AG10803 (cell line): ENCODE measurements at places on chromosomes 16 and 17.

DNA sequence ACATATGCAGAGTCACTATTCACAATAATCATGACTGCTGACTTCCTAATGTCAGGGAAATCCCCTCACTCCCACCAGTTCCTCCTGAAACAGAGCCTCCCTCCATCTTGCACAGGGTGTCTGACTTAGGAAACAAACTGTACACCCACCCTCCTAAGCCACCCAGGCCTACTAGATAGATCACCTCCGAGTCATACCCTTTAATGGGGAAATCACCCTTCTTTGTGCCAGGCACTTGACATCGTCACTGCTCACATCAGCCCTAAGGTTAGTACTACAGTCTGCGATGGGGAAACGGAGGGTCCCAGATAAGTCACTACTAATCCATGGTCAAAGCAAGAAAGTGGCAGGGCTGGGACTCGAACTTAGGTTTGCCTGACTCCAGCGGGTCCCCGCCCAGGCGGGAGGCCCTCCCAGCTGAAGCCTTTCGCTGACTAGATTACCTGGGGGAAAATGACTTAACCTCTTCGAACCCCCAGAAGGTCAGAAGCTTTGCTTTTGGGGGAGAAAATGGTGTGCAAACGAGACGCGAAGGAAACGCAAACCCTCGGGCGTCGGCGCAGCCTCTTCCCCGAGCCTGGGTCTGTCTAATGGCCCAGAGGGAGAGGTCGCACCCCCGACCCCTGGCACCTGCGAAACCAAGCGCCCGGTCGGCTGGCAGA, 3.4 kb upstream of the MLLT6 start:
- peak; percentile 29 for DNase-seq

DNA sequence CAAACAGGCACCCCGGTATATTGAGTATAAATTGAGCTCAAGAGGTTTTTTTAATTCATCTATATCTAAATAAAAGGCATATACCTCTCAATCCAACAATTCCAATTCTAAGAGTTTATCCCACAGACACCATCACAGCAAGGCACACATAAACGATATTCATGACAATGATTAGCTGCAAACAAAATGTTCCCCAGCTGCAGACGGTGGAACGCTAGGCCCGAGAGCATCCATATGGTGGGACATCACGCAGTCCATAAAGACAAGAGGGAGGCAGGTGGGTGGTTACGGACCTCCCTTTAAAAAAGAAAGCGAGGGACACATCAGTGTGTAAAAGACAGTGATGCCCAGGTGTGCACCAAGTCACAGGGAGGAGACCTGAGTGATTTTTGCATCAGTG, 28.1 kb downstream of the MEAK7 start:
- DNase-seq: no peak

DNA sequence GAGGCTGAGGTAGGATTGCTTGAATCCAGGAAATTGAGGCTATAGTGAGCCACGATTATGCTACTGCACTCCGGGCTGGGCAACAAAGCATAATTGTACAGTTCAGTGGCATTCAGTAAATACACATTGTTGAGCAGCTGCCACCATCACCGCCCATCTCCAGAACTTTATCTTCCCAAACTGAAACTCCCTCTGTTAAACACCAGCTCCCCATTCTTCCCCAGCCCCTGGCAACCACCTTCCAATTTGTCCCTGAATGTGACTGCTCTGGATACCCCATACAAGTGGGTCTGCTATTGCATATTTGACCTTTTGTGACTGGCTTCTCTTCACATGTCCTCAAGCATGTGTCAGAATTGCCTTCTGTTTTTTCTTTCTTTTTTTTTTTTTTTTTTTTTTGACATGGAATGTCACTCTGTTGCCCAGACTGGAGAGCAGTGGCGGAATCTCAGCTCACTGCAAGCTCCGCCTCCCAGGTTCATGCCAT, 2.9 kb downstream of the RPL38 start:
- DNase-seq: no peak

DNA sequence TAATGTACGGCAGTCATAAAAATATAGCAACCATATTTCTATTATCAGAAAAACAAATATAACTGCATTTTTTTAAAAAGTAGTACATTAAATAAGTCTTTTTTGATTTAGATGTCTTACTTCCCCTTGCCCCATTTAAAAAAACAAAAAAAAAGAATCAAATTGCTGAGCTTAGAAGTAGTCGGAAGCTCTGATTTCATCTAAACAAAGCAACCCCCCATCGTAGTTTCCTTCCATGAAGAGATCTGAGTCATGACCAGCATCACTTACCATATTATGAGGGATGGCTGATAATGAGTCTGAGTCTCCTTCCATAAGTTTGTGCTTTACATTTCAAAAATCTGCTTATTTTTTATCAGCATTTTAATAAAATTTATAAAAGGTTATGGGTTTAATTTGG, 86.2 kb downstream of the ITFG1 start:
- DNase-seq: no peak

DNA sequence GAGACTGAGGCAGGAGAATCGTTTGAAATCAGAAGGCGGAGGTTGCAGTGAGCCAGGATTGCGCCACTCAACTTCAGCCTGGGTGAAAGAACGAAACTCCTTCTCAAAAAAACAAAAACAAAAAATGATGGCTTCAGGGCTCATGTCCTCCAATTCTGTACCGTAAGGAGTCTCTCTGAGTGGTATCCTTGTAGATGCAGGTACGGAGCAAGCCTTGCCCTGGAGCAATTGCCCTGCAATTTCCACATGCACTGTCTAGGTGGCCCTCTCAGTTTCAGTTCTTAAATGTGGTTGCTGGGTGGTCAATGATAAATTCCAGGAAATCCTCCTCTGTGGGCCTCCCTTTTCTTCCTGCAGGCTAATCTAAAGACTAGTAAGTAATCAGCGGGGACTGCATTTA, 10.6 kb downstream of the TMEM238L start:
- DNase-seq: no peak

DNA sequence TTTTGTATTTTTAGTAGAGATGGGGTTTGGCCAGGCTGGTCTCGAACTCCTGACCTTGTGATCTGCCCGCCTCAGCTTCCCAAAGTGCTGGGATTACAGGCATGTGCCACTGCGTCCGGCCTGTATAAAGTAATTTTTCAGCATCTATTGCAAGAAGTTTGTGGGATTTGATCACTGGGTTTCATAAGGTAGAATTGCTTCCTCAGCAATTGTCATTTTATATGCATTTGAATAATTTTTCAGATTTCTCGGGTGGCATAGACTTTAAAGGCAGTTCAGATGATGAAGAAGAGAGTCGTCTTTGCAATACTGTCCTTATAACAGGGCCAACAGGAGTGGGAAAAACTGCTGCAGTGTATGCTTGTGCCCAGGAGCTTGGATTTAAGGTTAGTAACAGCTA, 37.0 kb downstream of the TEFM start:
- DNase-seq: no peak

DNA sequence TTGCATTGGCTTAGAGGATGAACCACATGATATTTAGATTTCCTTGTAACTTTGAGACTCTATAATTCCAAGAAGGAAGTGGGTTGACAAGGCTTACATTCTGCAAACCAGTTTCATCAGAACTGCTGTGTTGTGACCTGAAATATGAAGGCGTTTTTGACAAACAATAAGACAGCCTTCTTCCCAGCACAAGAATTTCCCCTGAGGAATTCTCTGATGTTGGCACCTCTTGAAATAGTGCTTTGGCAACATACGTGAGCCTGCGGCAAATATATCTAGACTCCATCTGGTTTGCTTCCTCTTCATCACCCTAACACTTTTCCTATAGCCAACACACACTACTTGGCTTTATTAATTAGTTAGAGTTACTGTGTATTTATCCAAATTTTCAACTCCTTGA, 585.5 kb upstream of the SOX9 start:
- DNase-seq: peak; percentile 33

DNA sequence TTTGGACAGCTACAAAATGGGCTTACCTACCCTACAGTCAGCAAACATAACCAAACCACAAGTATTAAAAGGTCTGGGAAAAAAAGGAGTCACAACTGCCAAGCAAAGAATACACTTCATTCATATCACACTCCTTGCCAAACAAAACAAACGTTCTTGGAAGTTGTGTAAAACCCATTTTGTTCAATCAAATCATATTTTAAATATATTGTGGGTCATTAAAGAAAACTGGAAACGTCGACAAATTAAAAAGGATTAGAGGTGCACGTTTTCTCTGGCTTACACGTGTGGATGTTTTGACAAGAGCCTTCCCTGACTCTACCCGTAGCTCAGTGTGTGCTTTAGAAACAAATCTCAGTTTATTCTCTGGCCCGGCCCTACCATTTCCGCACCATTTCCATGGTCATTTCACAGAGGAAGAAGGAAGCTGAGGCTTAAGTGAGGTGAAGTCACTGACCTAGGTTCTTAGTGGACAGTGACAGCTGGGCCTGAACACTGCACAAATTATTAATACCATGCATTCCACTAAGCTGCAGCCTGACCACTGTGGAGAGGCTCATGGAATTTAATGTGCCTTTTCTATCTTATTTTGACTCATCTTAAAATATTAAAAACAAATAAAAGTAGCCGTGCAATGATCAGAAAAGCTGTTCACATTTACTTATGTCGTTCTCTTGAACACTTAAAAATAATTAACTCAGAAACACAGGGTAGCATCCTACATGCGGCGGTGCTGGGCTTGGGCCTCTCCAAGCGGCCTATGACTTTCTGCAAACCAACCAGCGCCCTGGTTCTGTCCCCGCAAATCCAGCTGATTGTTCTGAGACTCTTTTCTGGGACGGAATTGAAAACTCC, 968 bp downstream of the CEP112 start:
- DNase-seq: peak; percentile 56

GRCh38 chr17:38333635-38334295, 10.0 kb downstream of the GPR179 start:
- no peak for DNase-seq

GRCh38 chr17:17947966-17948365, 24.2 kb downstream of the TOM1L2 start:
- no peak for DNase-seq

GRCh38 chr16:54482892-54483574, 196.4 kb upstream of the IRX3 start:
- DNase-seq: no peak

DNA sequence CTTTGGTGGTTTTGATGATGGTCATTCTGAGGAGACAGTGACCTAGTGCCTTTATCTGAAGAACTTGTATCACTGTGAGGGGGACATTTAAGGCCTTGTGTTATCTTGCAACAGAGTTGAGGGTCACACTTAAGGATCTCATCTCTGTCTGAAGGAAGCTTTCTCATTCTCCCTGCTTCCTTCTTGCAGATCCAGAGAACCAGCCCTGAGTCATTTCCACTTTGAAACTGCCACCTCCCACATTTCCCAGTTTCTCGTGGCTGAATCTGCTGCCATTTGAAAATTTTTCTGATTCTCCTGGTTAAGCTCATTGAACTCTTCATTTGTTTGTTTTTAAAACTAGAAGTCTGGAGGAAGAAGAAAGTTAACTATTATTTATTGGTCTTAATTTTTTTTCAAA, 190.2 kb upstream of the CDH11 start:
- peak; percentile 50 for DNase-seq

GRCh38 chr17:41377546-41377945, 4.6 kb downstream of the KRT34 start:
- DNase-seq: peak; percentile 35

DNA sequence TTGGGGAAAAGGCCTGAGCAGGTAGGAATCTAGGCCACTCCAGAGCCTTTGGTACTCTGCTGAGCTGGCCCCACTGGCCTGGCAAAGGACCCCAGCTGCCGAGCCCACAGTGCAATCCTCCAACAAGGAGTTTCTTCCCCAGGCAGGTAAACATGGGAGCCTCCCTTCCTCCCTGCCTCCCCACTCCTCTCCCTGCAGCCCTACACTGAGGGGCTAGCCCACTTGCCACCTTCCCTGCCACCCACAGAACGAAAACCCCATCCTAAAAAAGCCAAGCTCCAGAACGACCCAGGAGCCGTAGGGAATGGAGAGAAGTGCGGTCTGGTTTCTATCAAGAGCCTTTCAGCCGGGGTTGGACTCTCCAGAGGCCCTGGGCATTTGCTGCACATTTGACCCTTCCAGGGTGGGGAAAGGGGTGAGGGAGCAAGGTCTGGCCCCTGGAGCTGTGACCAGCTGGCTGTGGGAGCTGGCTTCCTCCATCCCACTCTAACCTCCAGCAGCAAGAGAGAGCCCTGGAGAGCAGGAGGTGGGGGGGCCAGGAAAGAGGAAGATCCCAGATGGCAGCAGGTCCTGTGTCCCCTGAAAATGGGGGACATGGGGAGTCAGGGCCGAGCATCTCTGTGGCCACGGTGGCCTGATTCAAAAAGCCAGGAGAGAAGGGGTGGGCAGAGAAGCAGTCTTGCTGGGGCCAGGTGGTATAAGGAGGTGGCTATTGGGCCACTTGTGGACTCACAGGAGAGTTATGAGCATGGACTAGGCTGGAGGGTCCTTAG, 1.3 kb downstream of the HID1 start:
- no peak for DNase-seq

DNA sequence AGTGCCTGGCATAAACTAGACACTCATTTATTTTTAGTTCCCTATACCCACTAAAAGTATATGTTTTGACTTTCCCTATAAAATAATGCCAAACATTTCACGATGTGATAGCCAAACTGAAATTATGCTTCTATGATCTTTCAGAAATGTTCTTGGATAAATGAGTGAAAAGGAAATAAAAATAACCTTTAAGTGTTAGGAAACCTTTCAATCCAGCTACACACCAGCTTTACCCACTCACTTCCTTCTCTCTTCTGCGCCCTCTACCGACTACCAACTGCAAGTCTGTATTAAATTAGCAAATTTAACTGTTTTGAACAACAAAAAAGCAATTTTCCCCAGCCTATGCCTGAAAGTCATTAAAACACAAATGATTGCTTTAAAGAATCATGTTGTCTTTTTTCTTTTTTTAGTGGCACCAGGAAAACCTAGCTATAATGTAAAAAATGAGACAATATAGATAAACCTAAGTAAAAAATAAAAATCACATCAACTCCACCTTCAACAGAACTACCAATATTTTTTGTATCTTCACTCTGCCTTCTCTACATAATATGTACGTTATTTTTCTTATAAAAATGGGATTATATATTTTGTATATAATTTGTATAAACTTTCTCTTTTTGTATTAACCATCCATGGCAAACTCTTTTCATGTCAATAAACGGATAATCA, 13.2 kb upstream of the TMEM100 start:
- DNase-seq: peak; percentile 67

DNA sequence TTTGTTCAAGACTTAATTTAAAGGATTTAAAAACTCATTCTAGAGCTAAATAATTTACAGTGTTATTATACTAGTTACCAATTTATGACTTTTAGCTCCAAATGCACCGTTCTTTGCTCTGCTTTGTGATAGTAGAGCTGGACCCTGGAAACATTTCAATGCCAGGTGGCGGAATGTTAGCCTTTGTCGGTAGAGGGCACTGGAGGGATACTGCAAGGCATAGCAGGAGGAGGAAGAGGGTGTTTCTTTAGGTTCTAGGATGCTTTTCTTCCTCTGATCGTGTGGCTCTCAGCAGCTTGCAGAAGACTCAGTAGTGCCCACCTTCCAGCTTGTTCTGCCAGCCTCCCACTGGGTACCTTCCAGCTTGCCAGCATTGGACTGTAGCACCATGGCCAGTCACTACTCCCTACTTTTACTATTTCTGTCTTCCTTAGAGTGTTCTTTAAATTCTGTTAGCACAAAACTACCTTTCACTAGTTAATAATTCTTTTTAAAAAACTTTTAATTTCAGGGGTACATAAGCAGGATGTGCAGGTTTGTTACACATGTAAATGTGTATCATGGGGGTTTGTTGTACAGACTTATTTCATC, 325.3 kb downstream of the UTP18 start:
- DNase-seq: no peak

GRCh38 chr17:73924909-73925186, 278.6 kb upstream of the RPL38 start:
- no peak for DNase-seq

- DNase-seq: peak; percentile 88
Measured at GRCh38 chr16:80583466-80583865, 42.7 kb downstream of the DYNLRB2 start.

GRCh38 chr17:39352511-39352910, 48.9 kb downstream of the FBXL20 start:
- DNase-seq: no peak
